ENCODE measurements at places on chromosomes 6 and 20.

DNA sequence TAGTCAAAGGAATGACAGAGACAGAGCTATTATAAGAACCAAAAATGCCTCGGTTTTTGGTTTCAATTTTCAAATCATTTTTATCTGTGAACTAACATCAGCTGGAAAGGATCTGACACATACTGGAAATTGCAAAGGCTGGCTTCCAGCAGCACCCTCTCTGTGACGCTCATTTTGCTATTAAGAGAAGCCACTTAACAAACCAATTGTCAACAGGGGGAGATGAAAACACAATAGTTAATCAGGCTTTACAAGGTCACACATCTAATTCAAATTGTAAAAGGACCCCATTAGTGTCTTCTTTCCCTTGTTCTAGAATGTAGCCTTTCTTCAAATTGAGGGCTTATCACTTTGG is 160.5 kb downstream of the TFAP2B start:
- no peak for DNase-seq

DNA sequence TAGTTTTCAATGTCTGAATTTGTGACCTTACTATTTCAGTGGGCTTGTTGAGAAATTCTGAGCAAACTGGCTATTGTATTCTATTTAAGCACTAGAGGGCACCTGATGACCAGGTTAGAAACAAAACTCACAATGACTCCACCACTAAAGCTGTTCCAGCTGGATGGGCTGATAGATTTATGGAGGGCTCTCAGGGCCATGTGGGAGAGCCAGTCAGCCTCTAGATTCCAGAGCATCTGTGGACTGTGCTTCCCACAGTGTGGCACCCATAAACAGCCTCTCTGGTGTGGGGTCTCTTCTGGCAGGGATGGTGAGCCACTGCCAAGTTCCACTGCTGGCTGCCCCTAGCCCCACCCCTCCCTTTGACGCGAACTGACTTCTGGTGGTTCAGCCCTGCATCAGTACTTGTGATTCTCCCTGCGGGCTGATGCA is 29.2 kb downstream of the C6orf58 start:
- DNase-seq = no peak

- DNase-seq = no peak
These were observed 44.1 kb upstream of the EDN1 start for GRCh38 chr6:12245763-12246718.

DNA sequence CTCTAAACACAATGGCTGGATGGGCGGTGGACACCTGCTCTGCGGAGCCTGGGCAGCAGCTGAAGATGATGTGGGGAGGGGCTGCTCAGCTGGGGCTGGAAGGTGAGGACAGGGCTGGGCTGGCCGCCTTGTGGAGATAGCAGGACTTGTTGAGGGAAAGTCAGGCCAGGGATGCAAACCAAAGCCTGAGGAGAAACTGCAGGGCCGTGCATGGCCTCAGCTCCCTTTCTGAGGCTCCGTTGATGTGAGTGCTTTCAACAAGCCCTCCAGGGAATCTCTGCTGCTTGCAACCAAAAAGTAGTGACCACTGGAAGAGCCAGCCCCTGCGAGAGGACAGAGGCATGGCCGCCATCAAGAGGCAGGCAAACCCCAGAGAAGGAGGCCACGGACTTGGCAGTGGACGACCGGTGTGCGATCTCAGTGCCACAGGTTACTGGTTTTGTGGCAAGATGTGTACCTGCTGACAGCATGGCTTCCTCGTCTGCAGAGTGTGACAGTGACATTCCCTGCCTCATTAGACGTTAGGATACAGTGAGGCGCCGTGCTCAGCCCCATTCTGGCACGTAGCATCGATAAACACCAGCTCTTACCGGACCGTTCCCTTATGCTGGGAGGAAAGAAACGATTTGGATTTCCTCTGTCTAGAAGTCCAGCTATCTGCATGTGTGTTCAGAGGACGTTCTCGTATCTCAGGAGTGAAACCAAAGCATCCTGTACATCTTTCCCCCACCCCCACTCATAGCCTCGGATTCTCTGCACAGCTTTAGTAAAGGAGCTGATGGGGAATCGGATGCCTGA is 37.9 kb downstream of the ERMARD start:
- peak; percentile 17 for DNase-seq

- DNase-seq = no peak
These were observed 33.2 kb downstream of the CCN2 start for GRCh38 chr6:131917763-131918649.

GRCh38 chr20:35648836-35649235 is 15.9 kb downstream of the CPNE1 start:
- no peak for DNase-seq

GRCh38 chr6:34791164-34791700 is 651 bp upstream of the BLTP3A start:
- DNase-seq = peak; percentile 64

DNA sequence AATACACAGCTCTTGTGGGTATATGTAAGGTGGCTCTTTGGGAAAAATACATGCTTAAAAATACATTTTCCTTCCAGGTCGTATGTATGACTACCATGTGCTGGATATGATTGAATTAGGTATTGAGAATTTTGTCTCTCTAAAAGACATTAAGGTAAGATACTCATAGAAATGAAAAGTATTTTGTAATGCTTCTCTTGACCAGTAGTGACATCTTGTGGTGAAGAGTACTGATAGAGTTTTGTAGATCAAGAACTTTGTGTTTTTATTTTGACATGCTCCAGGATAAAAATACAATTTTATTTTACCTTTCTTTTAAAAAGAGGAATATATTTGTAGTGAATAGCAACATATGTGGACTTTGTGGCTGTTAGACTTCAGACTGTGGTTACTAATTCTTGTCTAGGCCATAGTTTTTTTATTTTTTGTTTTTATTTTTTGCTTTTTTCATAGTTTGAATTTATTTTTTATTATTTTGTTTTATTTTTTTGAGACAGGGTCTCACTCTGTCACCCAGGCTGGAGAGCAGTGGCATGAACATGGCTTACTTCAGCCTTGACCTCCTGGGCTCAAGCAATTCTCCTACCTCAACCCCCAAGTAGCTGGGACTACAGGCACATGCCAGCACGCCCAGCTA is 17.9 kb downstream of the RPF2 start:
- DNase-seq = no peak

DNA sequence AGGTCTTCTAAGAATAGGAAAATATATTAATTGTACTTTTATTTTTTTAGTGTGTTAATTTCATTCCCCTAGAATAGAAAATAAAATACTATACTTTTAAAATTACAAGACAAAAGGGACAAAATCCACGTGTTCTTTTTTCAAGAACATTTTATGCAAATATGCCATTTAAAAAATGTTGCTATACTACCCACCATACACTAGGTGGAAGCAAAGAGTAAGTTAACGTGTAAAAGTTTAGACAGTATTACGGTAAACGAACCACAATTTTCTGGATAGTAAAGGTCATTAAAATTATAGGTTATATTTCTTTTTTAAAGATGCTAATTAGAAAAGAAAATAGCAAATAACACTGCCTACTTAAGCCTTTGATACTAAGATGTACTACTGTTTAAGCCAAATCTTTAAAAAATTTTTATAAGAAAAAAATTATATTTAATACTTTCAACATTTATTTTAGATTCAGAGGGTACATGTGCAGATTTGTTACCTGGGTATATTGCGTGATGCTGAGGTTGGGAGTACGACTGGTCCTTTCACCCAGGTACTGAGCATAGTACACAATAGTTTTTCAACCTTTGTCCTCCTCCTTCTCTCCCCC is 287.6 kb downstream of the PHF3 start:
- DNase-seq = no peak

- no peak for DNase-seq
These were observed 74.5 kb upstream of the RBM24 start for GRCh38 chr6:17206566-17207072.

GRCh38 chr20:59004763-59005522 is 2.1 kb downstream of the CTSZ start:
- peak; percentile 46 for DNase-seq

- DNase-seq = no peak
These were observed 229.2 kb upstream of the SGK1 start for GRCh38 chr6:134546962-134547645.
